ENCODE measurements at places on chromosomes 4 and X.
A peak's percentile ranks its signal among the peaks of the same experiment; 100 is the strongest.

- DNase-seq, result peak; percentile 37
Measured at GRCh38 chr4:109560687-109561461, 828 bp downstream of the MCUB start.

DNA sequence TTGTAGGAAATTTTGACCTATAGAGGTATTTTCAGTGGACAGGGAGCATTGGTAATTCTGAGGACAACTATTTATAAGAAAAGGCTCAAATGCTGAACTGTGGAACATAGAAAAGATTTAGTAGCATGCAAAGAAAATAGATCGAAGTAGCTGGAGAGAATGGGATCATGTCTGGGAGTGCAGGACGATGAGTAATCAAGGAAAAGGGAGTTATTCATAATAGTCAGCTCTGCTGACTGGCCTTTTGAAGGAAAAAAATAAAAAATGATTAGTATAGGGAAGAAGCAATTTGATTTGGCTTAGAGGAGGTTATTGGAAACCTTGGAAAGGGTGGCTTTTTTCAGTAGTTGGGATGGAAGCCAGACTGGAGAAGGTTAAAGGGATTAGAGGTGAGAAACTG is 22.9 kb upstream of the ANK2 start:
- no peak for DNase-seq

- peak; percentile 2 for DNase-seq
Measured at GRCh38 chrX:80808881-80809411, 731 bp downstream of the BRWD3 start.

DNA sequence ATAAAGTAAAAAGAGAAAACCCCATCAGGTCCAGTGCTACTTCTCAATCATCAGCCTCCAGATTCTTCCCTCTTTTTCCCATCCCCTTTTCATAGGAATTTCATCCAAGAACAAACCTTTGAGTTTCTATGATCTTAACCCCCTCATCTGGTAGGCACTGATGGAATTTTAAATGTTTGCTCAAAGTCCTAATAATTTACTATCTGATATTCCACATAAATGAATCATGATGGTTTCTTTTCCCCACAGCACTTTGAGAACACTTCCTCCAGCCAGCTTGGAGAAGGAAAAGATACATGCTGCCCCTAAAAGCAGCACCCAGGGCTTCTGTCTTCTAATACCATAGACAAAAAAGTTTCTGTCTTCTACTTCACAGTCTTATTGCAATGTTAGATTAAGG is 19.4 kb upstream of the KLHL8 start:
- DNase-seq, result no peak

- DNase-seq, result no peak
Measured at GRCh38 chrX:26442340-26442739, 226.4 kb downstream of the MAGEB5 start.
